Stimulated activated CD4-positive, alpha-beta T cell treated with anti-CD3 and anti-CD28 coated beads, Interleukin-2, amount 100 ng/mL, for 48 hours (primary cell): ENCODE measurements at places on chromosomes 2 and 18.

GRCh38 chr2:229270551-229271410 lies at the start of gene PID1:
Gene PID1, minus strand, starts transcription at chr2:229271287. Its CDS starts 244 bp downstream, at chr2:229271043.
- no peak for DNase-seq

- no peak for DNase-seq
These were observed 20.0 kb upstream of the POMC start for GRCh38 chr2:25188405-25188804.

DNA sequence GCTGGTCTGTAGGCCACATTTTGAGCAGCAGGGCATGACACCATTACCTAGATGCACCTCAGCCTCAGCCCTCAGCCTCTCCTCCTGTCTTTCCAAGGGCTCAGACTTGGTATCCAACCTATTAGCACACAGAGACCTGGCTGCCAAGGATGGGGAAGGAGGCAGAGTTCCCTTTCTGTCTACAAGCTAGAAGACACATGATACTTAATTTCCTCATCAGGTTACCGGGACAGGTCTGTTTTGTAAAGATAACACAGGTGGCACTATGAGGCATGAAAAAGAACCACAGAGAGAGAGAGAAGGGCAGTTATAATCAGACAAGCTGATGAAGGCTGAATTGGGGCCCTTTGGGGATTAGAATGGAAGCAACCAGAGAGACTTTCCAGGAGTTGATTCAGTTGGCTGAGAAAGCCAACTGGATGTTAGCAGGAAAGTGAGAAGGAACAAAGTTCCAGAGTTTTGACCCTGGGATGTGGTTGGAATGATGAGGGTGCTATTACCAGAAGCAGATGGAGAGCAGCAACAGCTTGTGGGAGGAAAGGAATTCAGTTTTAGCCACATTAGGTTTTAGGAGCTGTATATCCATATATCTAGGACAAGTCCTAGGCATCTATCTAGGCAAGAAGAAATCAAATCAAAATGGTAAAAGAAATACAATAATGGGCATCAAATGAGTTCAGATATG lies 46.0 kb upstream of the RMND5A start:
- no peak for DNase-seq

DNA sequence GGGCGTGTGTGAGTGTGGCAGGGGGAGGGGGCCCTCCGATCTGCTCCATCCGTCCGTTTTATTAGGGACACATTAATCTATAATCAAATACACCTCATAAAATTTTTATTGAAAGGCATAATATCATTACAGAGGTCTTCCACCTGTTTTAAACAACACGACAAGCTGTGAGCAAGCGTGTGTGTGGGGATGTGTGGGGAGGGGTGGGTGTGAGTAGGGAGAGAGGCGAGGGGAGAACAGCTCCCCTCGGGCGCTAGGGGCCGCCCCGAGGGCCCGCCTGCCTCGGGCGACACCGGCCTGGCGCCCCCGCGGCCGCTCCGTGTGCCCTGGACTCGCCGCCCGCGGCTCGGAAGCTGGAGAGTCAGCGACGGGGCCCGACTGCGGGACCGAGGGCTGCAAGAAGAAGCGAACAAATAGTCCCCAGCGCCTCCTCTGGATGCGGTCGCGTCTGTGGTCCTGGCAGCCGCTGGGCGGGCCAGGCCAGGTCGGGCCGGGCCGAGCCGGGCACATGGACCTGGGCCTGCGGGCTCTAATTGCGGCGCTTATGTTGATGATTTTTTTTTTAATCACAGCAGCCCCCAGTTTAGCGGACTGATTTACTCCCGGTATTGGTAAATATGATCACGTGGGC lies 352 bp upstream of the HOXD9 start:
- DNase-seq: no peak

- DNase-seq: no peak
These were observed 113.4 kb downstream of the EIPR1 start for GRCh38 chr2:3264010-3264744.

GRCh38 chr2:122643725-122644329 lies 888.4 kb downstream of the TSN start:
- no peak for DNase-seq

GRCh38 chr2:138503652-138504051 lies 2.1 kb downstream of the SPOPL start:
- DNase-seq: no peak

GRCh38 chr2:126857502-126857901 lies 41.2 kb upstream of the TEX51 start:
- no peak for DNase-seq

DNA sequence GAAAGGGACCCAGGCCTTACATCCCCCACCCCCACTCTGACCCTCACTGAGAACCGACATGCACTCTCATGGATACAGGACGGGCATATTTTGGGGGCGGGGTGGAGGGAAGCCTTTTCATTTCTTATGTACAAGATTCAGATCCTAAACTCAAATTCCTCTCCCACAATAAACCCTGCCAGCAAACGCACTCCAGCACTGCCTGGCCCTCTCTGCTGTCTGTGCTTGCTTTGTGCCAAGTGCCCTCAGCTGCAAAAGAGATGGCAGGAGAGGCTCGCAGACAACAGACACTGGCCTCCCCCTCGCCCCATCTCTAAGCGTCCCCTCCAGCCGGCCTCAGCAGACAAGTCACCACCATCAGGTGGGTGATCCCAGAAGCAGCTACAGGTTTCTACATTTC lies 42.4 kb downstream of the FAM168B start:
- no peak for DNase-seq

GRCh38 chr2:20219763-20220380 lies 5.1 kb downstream of the SDC1 start:
- DNase-seq: no peak

GRCh38 chr2:231991664-231992063 lies 30.2 kb downstream of the DIS3L2 start:
- no peak for DNase-seq

GRCh38 chr2:46067062-46067461 lies 230.1 kb upstream of the EPAS1 start:
- DNase-seq: no peak

DNA sequence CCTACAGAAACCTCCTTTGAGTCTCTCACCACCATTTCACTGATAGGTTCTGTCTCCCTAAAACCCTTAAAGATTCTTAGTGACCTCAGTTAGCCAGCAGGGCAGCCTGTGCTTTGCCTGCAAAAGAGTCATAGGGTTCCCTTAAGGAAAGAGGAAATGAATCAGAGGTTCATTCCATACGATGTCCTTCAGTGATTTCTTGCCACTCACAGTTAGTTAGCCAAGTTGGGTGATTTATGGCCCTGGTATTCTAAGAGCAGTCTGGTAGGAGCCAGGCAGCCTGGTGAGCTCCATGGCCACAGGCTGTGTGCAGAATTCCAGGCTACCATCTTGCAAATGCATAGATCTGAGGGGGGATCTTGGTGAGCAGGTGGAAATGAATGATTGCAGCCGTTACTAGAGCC lies 18.7 kb upstream of the CCBE1 start:
- no peak for DNase-seq

- peak; percentile 36 for DNase-seq
These were observed 1.0 kb downstream of the ZCCHC2 start for GRCh38 chr18:62523631-62524439.

DNA sequence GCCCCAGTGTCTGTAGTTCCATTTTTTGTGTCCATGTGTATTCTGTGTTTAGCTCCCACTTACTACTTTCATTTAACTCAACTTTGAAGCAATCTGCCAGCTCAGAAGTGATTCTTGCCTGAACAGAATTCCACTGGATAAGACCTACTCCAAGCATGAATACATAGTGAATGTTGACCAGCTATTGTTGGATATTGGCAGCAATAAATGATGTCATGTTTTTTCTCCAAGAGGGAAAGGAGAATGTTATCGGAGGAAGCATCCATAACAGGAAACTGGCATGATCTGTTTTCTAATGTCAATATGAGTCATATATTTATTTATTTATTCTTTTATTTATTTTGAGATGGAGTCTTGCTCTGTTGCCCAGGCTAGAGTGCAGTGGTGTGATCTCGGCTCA lies 36.8 kb upstream of the TRAPPC8 start:
- DNase-seq: no peak

GRCh38 chr2:217980591-217980990 lies 22.2 kb downstream of the TNS1 start:
- DNase-seq: no peak

GRCh38 chr2:3516831-3517230 lies 2.5 kb downstream of the ADI1 start:
- no peak for DNase-seq

DNA sequence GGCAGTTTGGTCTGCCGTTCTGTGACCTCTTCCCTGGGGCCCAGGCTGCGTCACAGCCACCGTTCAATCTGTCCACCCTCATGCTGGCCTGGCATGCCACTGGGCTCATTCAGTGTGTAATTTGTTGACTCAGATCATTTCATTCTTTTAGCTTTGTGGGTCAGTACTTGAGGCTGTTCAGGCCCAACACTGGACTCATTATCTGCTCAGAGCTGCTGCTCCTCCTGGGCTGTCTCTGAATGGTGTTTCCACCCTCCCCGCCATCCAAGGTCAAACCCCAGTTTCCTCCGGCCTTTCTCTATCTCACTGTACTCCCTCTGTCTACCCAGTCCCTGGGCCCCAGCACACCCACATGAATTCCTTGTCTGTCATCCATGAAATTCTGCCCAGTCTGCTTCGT lies 152.4 kb upstream of the NCK2 start:
- DNase-seq: no peak

GRCh38 chr2:64624108-64624610 lies 29.6 kb downstream of the SERTAD2 start:
- no peak for DNase-seq

DNA sequence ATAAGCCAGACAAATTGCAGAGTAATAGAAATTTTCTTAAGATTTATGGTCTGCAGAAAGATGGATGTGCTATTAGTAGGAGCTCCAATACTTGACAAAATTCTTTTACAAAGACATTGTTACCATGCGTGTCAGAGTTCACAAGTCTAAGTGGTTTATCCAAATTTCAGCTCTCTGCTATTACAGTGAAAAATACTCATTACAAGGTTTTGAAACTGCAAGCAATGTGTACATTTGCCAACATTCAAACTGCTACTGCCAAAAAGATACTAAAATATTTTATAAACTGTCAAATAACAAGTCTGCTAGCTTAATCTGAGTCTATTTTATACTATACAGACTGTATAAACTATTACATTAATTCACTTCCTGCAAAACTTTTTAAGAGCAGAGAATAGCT lies 1341.5 kb upstream of the ACVR2A start:
- no peak for DNase-seq

DNA sequence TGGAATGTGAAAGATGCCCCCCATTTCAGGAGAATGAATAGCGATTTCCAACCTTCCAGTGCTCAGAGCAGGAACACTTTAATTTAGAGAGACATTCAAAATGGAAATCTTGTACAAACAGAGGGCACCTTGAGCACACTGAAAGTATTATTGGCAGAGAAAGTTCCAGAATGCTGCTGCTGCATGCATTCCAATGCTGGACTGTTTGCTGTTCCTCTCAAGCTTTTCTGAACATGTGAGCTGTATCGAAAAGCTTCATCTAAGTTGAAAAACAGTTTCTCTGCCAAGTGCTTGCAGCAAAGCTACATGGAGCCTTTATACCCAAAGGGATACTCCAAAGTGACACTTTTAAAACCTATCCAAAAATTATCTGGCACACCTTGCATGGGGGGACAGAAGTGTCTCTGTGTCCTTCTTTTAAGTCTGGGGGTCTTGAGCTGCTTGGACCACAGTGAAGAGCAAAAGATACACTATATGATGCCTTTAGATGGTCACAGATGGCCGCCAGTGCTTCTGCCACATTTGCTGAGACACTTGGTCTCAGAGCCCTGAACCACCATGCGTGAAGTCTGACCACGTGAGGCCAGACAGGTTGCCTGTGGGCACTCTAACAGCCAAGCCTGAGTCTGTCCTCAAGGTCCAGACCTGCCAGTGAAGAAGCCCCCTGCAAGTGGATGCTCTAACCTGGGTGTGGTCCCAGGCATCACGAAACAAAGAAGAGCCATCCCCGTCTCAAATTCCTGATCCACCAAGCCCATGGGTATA lies 18.8 kb downstream of the UXS1 start:
- DNase-seq: no peak

DNA sequence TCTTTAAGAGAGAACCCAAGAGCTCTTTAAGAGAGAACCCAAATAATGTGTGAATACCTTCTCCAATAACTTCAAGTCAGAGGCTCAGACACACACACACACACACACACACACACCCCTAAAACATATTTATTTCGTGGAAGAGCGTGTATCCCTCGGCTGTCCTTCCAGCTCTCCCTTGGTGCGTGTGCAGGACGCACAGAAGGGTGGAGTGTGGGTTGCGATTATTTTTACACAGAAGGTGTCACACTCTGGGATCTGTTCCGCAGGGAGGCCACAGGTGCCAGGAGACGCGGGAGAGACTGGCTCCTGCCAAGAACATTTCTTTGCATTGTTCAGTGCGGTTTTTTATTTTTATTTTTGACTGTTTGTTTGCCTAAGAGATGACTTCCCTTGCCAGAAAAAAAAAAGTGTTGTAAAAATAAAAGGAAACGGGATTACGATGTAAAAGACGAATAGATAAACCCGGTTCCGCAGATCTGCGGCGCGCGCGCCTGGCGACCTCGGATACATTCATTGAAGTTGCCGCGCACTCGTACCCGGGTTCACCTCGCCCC lies 47.3 kb upstream of the ATP6V1B1 start:
- DNase-seq: no peak

DNA sequence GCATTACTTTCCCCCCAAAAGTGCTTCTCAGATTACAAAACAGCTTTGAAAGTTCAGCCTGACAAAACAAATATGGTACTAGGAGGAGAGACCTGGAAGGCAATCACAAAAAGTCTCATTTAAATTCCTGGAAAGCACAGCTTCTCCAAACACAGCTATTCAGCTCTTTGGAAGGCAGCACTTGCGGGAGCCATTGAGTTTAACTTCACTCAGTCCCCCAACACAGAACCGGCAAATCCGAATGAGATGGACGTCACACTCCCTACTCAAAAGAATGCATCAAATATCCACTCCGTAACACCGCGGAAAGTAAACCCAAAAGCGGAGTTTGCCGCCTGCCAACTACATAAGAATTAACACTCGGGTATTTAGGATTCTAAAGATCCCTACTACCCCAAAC lies 638 bp downstream of the ST6GAL2 start:
- no peak for DNase-seq

DNA sequence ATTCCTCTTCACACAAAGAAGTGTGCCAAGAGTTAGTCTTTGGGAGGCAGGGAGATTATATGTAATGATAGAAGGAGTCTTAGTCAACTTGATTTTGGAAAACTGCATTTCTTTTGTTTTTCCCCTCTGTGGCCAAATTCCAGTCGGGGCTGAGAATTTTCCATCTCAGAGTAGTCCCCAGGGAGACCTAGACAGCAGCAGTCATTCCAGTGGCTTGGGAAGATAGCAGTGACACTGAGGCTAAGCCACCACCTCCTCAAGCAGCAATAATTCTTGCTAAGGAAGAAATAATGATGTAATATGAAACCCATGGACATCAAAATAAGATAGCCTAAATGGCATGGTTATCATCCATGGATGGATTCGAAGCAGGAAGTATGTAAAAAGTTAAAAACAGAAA lies 21.0 kb upstream of the CCDC141 start:
- DNase-seq: no peak

GRCh38 chr2:74223941-74224770 lies 25.7 kb downstream of the MTHFD2 start:
- no peak for DNase-seq
